Activated T-helper 1 cell treated with Interleukin-2 at 50 U/mL for 16 hours (primary cell): ENCODE measurements at places on chromosomes 1 and 21.

DNA sequence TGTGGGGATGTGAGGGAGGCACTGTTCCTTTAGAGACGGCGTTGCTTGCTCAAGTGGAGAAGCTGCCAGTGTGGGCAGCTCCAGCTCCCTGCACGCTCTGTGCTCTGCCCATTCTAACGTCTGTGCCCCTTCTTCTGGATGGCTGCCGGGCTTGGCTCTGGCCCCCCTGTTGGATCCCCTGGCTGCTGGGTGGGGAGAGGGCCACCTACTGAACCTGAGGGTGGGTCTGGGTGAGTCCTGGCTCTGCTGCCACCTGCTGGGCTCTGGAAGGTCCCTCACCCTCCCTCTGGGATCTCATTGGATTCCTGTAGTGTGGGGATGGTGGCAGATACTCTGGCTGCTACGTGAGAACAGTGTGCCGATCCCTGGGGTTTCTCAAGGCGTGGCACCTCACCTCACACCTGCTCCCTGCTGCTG lies 5.0 kb downstream of the PFKL start:
- no peak for DNase-seq

- DNase-seq, result no peak
Observed at GRCh38 chr1:67532452-67533216, 102.4 kb upstream of the SERBP1 start.

- peak; percentile 1 for DNase-seq
Observed at GRCh38 chr1:153260585-153261280, 1.2 kb downstream of the LORICRIN start.

- no peak for DNase-seq
Observed at GRCh38 chr1:30198795-30199403, 524.5 kb downstream of the MATN1 start.

GRCh38 chr1:213982289-213982671 lies 5.5 kb upstream of the PROX1 start:
- no peak for DNase-seq

GRCh38 chr1:9700340-9700739 lies 48.8 kb downstream of the PIK3CD start:
- DNase-seq, result no peak

- no peak for DNase-seq
Observed at GRCh38 chr1:169694304-169695075, 16.9 kb downstream of the SELL start.

DNA sequence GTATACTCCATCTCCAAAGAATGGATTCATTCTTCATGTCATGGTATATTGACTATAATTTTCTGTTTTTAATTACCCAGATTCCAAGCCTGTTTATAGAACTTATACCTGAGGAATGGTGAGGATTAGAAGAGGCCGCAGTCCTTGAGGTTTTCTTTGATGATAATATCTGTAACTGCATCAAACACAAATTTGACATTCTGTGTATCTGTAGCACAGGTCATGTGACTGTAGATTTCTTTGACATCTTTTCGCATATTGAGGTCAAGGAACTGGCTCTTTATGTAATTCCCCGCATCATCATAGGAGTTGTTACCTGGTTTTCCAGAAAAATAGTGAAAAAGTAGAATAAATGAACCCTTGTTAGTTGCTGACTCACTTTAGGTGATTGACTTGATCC lies 16.2 kb downstream of the GNAT2 start:
- no peak for DNase-seq

- no peak for DNase-seq
Observed at GRCh38 chr1:231028682-231029081, 11.4 kb downstream of the FAM89A start.

GRCh38 chr1:150150133-150151021 lies 661 bp downstream of the PLEKHO1 start:
- DNase-seq, result peak; percentile 24

- no peak for DNase-seq
Observed at GRCh38 chr1:61332196-61332753, 249.9 kb downstream of the NFIA start.

GRCh38 chr1:7667625-7668218 lies 103.4 kb upstream of the VAMP3 start:
- DNase-seq, result peak; percentile 65

- no peak for DNase-seq
Observed at GRCh38 chr1:39727221-39727931, 11.3 kb upstream of the PPIE start.

- DNase-seq, result no peak
Observed at GRCh38 chr1:212453156-212453857, 20.6 kb downstream of the NENF start.

GRCh38 chr1:161082996-161083747 lies 6.2 kb downstream of the NECTIN4 start:
- DNase-seq, result no peak

DNA sequence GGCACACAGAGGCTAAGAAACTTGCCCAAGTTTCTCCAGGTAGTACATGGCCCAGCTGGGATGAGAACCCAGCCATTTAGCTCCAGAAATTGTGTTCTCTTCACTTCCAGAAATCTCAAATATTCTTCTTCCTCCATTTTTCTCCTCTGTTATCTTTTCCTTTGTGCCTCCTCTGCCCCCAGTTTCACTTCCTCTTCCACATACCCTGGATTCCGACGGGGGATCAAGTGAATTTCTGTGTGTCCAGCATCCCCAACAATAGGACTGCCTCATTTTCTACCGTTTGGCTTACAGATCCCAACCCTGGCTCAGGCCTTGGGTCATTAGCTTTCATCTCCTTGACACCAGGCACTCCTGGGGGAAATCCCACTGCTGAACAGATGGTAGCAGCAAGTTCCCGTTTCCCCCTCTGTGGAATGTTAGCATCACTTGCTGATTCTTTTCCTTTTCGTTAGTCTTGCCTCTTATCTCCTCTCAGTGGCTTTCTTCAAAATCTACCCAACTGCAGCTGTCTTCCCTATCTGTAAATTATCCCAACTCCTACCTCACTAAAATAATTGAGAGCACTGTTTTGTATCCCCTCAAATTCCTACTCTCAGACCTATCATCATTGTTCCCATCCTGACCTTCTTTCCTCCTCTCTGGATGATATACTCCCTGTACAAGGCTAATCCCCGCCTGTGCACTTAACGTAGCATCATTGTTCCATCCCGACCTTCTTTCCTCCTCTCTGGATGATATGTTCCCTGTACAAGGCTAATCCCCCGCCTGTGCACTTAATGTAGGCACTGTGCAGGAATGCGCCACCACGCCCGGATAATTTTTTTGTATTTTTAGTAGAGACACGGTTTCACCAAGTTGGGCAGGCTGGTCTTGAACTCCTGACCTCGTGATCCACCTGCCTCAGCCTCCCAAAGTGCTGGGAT lies 36.5 kb downstream of the SCCPDH start:
- DNase-seq, result no peak

- no peak for DNase-seq
Observed at GRCh38 chr1:6247651-6248050, 3.7 kb downstream of the HES3 start.

GRCh38 chr1:118381197-118381869 lies 196.3 kb upstream of the SPAG17 start:
- DNase-seq, result no peak

DNA sequence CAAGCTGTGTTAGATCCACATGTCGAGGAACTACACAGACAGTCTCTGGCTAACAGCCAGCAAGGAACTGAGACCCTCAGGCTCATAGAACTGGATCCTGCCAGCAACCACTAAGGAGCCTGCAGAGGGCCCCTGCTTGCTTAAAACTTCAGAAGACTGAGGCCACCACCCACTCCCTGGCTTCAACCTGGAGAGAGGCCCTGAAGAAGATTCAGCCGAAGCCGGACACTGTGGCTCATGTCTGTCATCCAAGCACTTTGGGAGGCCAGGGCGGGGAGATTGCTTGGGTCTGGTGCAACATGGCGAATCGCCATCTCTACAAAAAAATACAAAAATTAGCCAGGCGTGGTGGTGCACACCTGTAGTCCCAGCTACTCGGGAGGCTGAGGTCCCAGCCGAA lies 92.6 kb upstream of the TMPRSS2 start:
- DNase-seq, result no peak

DNA sequence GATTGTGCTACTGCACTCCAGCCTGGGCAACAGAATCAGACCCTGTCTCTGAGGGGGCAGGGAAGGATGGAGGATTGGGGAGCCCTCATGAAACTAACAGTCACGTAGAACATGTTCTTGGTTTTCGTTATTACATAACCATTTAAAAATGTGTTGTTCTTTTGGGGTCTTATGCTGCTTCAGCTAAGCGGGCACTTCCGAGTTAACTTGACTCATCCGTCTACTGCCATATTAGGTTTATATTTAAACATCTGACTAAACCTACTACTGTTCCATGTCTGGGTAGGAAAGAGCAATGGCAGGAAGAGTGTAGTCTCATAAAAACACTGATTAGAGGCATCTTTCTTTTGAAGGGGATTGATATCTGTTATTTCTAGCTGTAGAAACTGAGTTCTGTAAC lies 59.5 kb upstream of the BMP8A start:
- DNase-seq, result no peak

GRCh38 chr1:43537423-43538142 lies 6.9 kb downstream of the PTPRF start:
- DNase-seq, result no peak

DNA sequence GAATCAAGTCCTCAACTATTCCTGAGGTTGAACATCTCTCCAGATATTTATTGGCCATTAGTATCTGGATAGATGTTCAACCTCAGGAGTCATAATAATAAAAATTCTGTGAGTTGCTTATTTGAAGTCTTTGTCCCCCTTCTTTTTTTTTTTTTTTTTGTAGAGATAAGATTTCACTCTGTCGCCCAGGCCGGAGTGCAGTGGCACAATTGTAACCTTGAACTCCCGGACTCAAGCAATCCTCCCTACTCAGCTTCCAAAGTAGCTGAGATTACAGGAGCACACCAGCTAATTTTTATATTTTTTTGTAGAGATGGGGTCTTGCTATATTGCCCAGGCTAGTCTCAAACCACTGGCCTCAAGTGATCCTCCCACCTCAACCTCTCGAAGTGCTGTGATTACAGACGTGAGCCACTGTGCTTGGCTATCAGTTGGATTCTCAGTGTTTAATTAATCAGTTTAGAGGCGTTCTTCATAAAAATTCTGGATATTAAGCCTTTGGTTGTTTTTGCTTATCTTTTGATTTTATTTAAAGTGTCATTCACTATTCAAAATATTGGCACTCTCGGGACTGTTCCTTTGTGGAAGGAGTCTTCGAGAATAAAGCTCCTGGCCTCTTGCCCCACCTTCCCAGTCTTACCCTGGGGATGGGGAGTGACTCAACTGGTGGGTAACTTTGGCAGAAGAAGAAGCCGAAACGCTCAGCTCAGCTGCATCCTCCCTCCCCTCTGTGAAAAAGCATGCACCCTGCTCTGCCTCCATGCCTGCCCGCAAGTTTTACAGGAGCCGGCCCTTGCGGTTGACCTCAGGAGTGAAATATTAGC lies 11.2 kb upstream of the HYI start:
- DNase-seq, result no peak

DNA sequence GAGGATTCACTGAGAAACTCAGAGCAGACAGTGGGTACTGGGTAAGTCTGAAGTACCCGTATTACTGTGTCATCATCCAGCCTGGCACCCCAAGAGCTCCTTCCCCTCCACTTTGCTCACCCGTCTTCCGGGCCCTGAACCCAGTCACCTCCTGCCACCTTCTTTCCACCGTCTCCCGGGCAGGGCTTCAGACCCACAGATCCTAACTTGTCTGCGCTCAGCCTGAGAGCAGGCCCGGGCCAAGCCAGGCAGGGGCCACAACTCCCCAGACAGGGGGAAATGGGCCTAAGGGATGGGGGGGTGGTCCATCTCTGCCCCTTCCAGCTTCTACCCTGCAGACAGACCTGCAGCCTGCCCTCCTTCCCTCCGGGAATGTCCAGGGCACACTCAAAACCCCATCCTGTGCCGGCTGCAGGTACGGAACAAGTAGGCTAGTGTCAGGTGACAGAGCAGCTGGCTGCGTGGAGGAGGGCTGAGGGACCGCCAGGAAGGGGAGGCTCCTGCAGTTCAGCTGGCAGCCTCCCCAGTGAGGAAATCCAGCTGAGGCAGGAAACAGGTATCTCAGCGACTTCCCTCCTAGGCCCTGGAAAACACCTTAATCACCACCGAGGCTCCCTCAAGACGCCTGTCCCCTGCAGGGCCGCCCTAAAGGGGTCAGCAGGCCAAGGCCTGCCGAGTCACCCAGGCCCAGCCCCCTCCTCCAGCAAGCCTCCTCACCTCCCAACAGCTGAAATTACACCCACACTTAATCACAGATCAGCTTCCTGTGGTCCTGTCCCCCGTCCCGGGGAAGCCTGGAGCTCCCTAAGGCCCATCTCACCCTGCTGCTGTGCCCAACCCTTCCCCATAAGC lies 3.5 kb downstream of the HSPG2 start:
- DNase-seq, result no peak

DNA sequence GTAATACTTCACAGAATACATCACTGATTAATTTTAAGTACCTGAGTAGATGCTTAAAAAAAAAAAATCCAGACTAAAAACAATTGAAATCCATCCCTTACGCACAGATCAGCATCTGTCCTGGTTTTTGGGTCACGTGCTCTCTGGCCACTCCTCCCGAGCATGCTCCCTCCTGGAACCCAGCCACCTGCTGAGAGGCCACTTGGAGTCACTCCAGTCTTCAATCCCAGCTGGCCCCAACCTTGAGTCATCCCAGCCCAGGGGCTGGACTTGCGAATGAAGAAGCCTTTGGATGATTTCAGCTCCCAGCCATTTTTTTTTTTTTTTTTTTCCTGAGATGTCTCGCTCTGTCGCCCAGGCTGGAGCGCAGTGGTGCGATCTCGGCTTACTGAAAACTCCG lies 8.9 kb downstream of the MAP1LC3C start:
- no peak for DNase-seq

DNA sequence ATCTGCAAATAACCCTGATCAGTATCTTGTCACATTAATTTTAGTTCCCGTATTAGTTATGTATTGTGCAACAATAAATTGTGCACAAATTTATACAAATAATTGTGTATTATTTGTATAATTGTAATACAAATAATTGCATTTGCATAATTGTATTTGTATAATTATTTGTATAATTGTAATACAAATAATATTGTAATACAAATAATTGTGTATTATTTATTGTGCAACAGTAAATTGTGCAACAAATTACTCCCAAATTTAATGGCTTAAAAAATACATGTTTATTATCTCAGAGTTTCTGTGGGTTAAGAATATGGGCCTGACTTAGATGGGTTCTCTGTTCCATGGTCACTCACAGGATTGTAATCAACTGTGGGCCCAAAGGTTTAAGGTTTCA lies 86.2 kb upstream of the SAMSN1 start:
- no peak for DNase-seq

GRCh38 chr1:18569811-18570545 lies 60.7 kb upstream of the PAX7 start:
- no peak for DNase-seq
